Neural crest cell (in vitro differentiated cells): ENCODE measurements at places on chromosomes 6 and 20.

DNA sequence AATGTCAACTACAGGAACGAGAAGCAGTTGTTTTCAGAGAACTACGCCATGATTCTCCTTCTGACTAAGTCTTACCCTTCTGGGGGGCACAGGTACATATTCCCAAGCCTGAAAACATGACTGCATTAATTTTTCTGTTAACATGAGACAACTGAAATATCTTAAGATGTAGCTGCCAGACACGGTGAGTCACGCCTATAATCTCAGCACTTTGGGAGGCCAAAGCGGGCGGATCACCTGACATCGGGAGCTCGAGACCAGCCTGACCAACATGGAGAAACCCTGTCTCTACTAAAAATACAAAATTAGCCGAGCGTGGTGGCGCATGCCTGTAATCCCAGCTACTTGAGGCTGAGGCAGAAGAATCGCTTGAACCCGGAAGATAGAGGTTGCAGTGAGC, 21.7 kb downstream of the TBC1D20 start:
- no peak for DNase-seq
- no peak overlapping the region for H3K4me3 ChIP-seq
- no peak overlapping the region for H3K27ac ChIP-seq
- H3K4me1 ChIP-seq = peaks cover 15% of the 10 kb centered on the region
- H3K36me3 ChIP-seq = peaks cover 17% of the 10 kb centered on the region

DNA sequence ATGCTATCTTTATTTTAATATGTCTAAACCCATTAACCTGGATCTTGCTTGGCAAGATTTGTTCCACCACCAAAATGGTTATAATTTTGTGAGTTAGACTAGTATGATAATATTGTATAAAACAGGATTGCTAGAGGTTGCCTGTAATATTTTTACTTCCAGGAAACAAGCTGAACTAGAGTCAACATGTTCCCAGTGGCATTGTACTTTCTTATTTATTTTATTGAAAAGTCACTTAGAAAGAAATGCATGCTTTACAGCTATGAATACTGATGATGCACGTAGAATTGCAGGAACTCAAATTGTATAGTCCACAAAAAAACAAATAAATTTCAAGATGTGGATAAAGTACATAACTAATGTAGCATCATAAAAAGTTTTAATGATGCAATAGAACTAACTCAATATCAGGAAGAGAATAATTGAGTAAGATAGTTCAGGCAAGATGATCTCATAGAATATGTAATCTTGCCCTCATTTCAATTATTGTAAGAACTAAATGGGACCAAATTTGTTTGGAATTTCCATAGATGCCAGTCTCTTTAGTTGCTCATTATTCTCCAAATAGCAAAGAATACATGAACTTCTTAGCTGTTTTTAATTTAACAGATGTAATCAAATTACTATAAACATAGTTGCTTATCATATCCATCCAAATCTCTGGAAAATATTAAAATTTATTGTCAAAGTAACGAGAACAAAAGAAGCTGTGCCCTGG, 451.8 kb downstream of the COL12A1 start:
- no peaks in the 10 kb centered on the region for H3K4me1 ChIP-seq
- H3K27me3 ChIP-seq = no peaks in the 10 kb centered on the region
- no peaks in the 10 kb centered on the region for H3K36me3 ChIP-seq
- no peak overlapping the region for H3K27ac ChIP-seq

DNA sequence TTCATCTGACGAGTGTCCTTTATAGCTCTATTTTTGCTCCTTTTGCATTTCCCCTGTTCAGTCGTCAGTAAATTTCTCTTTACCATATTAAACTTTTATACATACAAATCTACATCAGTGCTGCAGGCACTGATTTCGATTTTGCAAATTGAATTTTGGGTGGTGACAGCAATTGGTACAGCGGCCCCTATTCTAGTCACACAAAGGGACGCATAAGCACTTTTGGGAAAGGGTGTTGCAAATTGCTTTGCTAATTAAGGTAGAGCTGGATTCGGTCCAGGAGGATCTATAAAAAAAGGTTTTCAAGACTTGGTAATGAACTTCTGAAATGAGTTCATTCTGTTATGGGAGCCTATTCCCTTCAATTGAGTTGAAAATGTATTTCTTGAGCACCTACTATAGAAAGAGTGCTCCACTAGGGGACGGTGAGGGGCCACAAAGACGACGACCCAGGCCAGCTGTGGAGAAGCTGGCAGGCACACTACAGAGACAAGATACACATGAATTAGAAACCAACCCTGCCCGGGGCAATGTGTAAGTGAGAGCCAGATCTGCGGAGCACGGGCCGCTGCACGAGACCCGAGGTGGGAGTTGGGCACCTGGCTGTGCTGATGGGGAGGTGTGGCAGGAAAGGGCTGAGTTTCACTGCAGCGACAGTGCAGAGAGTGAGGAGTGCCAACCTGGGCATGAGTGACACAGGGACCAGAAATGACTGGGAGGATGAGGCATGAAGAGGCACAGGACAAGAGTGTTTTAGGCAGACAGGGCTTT, 5.4 kb downstream of the UQCC2 start:
- peak overlapping the region; percentile 64 for H3K4me3 ChIP-seq
- no peak overlapping the region for H3K27ac ChIP-seq
- no peak for DNase-seq
- H3K4me1 ChIP-seq = peaks cover 38% of the 10 kb centered on the region
- H3K36me3 ChIP-seq = peaks cover 17% of the 10 kb centered on the region

DNA sequence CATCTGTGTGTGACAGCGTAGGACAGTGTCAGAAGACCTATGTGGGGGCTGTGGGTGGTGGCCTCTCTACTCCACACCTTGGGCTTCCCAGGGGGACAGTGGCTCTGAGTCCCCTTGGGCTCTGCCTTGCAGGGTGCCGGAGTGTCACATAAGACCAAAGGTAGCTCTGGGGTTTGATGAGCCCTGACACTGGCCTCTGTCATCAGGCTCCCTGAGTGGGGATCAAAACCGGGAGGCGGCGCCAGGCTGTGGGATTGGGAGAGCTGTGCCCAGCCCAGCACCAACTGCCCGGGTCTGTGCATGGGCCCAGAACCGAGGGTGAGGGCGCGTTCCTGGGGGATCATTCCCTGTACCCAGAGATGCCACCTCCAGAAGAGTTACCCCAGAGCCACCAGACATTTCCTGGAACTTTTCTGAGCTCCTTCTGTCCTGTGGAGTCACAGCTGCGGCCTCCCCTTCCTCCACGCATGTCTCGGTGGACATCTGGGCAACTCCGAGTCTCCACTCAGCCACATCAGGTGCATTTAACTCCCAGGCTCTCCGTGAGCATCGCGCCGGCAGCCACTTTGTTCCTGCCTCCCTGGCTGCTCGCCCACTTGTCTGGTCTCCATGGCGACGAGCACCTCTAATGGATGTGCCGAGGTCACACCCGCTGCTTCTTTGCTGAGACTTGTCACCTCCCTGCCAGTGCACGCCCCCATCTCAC, 94.7 kb downstream of the TMEM242 start:
- H3K27ac ChIP-seq = peak overlapping the region; percentile 3
- H3K27me3 ChIP-seq = peaks cover 33% of the 10 kb centered on the region
- peaks cover 8% of the 10 kb centered on the region for H3K4me1 ChIP-seq
- no peak overlapping the region for H3K4me3 ChIP-seq

DNA sequence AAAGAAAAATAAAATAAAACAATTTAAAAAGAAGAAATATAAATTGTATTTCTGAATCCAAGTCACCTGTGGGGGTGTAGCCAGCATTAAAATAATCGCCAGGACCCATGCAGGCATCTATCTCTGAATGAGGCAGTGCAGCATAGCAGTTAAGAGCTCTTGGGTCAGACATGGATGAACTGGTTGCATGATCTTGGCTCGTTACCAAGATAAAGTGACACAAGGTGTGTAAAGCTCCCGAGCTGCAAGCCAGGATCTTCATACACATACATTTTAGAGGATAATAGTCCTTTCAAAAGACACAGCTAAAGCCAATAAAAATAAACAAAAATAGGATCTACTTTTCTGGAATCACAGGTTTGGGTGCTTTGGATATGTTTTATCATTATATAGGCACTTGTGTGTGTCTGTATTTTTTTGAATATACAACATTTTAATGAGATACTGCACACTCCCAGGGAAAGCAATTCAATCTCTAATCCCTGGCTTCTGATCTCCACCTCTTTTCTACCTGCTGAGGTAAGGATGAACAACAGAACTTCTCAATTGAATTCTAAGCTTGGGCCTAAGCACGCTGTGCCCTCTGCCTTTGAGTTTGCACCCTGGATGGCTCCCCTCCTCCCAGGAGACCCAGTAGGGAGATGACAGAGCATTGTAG, 8.9 kb downstream of the TRIM10 start:
- no peak overlapping the region for H3K4me3 ChIP-seq
- peaks cover 73% of the 10 kb centered on the region for H3K27me3 ChIP-seq
- H3K36me3 ChIP-seq = no peaks in the 10 kb centered on the region
- H3K27ac ChIP-seq = no peak overlapping the region
- no peaks in the 10 kb centered on the region for H3K4me1 ChIP-seq
- no peak for DNase-seq

DNA sequence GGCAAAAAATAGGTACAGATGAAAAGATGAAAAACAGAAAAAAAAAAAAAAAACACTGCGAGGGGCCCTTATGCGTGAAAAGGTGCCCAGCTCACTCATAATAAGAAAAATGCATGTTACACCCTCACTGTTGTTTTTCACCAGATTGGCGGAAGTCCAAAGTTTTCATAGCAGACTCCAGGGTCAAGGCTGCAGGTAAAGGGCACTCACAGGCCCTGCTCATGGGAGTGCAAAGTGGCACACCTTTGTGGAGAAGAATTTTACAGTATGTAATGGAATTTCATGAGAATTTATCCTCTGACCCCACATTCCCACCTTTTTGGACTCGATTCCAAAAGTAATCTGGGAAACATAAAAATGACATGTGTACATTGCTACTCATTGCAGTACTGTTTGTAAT, 108.2 kb downstream of the CDKAL1 start:
- H3K4me3 ChIP-seq = no peak overlapping the region
- no peak for DNase-seq
- no peak overlapping the region for H3K27ac ChIP-seq
- no peaks in the 10 kb centered on the region for H3K27me3 ChIP-seq

- DNase-seq = no peak
- no peak overlapping the region for H3K27ac ChIP-seq
- peaks cover 3% of the 10 kb centered on the region for H3K4me1 ChIP-seq
Measured at GRCh38 chr6:146739696-146740095, 140.9 kb downstream of the ADGB start.

GRCh38 chr6:30830438-30830837, 53.9 kb upstream of the DDR1 start:
- no peak for DNase-seq
- no peaks in the 10 kb centered on the region for H3K36me3 ChIP-seq
- H3K4me1 ChIP-seq = peaks cover 10% of the 10 kb centered on the region
- H3K4me3 ChIP-seq = no peak overlapping the region

GRCh38 chr6:33700391-33701050, 11.0 kb downstream of the UQCC2 start:
- no peak overlapping the region for H3K4me3 ChIP-seq
- H3K27me3 ChIP-seq = no peaks in the 10 kb centered on the region
- no peaks in the 10 kb centered on the region for H3K36me3 ChIP-seq
- H3K27ac ChIP-seq = peak overlapping the region; percentile 83
- peaks cover 19% of the 10 kb centered on the region for H3K4me1 ChIP-seq

DNA sequence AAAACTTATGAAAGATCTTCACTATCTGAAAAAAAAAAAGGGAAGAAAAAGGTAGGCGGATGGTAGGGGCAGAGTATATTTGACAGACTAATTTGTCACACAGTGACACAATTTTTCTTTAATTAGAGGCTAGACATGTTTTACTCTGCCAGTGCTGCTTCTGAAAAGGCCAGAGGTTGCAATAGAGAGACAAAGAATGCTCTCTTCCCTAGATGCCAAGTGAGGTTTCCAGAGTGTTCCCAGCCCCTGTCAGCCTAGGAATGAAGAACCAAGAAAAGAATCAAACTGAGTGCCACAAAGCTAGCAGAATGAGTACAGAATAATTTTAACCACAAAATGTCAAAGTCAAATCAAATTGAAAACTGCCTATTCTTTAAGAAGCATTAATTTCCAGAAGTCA, 13.0 kb downstream of the PNISR start:
- peaks cover 21% of the 10 kb centered on the region for H3K4me1 ChIP-seq
- no peak overlapping the region for H3K4me3 ChIP-seq
- H3K27me3 ChIP-seq = no peaks in the 10 kb centered on the region
- peaks cover 11% of the 10 kb centered on the region for H3K36me3 ChIP-seq

- no peaks in the 10 kb centered on the region for H3K36me3 ChIP-seq
- DNase-seq = peak; percentile 40
- peaks cover 62% of the 10 kb centered on the region for H3K4me1 ChIP-seq
- peak overlapping the region; percentile 74 for H3K4me3 ChIP-seq
Measured at GRCh38 chr6:143958839-143959399, 49.1 kb downstream of the PLAGL1 start.

GRCh38 chr6:167571550-167571949, 246.7 kb downstream of the TTLL2 start:
- DNase-seq = no peak
- H3K36me3 ChIP-seq = no peaks in the 10 kb centered on the region
- no peak overlapping the region for H3K4me3 ChIP-seq
- peaks cover 9% of the 10 kb centered on the region for H3K27me3 ChIP-seq
- H3K4me1 ChIP-seq = peaks cover 39% of the 10 kb centered on the region

GRCh38 chr6:42295677-42296076, 78.0 kb upstream of the MRPS10 start:
- H3K36me3 ChIP-seq = peaks cover 5% of the 10 kb centered on the region
- DNase-seq = no peak
- H3K27ac ChIP-seq = peak overlapping the region; percentile 83

- peaks cover 22% of the 10 kb centered on the region for H3K27me3 ChIP-seq
- no peak overlapping the region for H3K27ac ChIP-seq
- no peak overlapping the region for H3K4me3 ChIP-seq
- peaks cover 18% of the 10 kb centered on the region for H3K4me1 ChIP-seq
- DNase-seq = no peak
Measured at GRCh38 chr6:14630016-14630415, 512.4 kb downstream of the CD83 start.
